NCI-H460 (cell line): ENCODE measurements at places on chromosomes 6 and 20. TPM values are rescaled to one million over a fixed set of nuclear protein-coding genes. Genes with fewer than 3 reads are reported as not detected.

The PAX1 gene
- 0.12 and 0.54 TPM in 2 replicates for total RNA-seq

The RALY gene
- total RNA-seq: 99.9 and 106 TPM in 2 replicates

The PXT1 gene
- not detected in 2 replicates for total RNA-seq

The CYB5R4 gene
- total RNA-seq: 19.3 and 23.9 TPM in 2 replicates

The CALHM6 gene
- 0.45 TPM in 1 of 2 replicates, not detected in the other for total RNA-seq

The PSORS1C1 gene
- 0.09 and 0.37 TPM in 2 replicates for total RNA-seq

The SLC22A16 gene
- total RNA-seq: not detected in 2 replicates

The CTSZ gene
- total RNA-seq: 245 and 259 TPM in 2 replicates

The KHDC1L gene
- total RNA-seq: not detected in 2 replicates

The DUSP15 gene
- total RNA-seq: not detected in 2 replicates

The NKAIN4 gene
- not detected in 2 replicates for total RNA-seq

The DLK2 gene
- not detected in 2 replicates for total RNA-seq

The BPIFB4 gene
- total RNA-seq: not detected in 2 replicates

The SLC32A1 gene
- not detected in 2 replicates for total RNA-seq

The CEP85L gene
- 8.7 and 10.7 TPM in 2 replicates for total RNA-seq

The HLA-DPA1 gene
- not detected in 2 replicates for total RNA-seq

The CCM2L gene
- total RNA-seq: not detected in 2 replicates

The DCDC2 gene
- 0.05 TPM in 1 of 2 replicates, not detected in the other for total RNA-seq

The METTL24 gene
- total RNA-seq: not detected in 2 replicates

The WFDC6 gene
- 0.22 TPM in 1 of 2 replicates, not detected in the other for total RNA-seq

The TRMT6 gene
- 26.1 and 30.7 TPM in 2 replicates for total RNA-seq

The MYLIP gene
- total RNA-seq: 8.7 and 9.5 TPM in 2 replicates

The ZNF165 gene
- total RNA-seq: 0.84 and 1.1 TPM in 2 replicates

The CD24 gene
- 303 and 305 TPM in 2 replicates for total RNA-seq

The DACT2 gene
- not detected in 2 replicates for total RNA-seq

The PI16 gene
- 0.07 TPM in 1 of 2 replicates, not detected in the other for total RNA-seq

The OR2B6 gene
- 0.42 TPM in 1 of 2 replicates, not detected in the other for total RNA-seq

The MOG gene
- total RNA-seq: not detected in 2 replicates

The LY6G6D gene
- total RNA-seq: not detected in 2 replicates

The PHF3 gene
- 28.8 and 32.2 TPM in 2 replicates for total RNA-seq

The LSM14B gene
- 24.6 and 29.2 TPM in 2 replicates for total RNA-seq
